ENCODE measurements at places on chromosomes 2 and 18. TPM values are rescaled to one million over a fixed set of nuclear protein-coding genes. Genes with fewer than 3 reads are reported as not detected.

Gene MEIS1
- total RNA-seq = 3.6 TPM

- DNase-seq = no peak
- H3K4me1 ChIP-seq = no peaks in the 10 kb centered on the region
- H3K27me3 ChIP-seq = no peaks in the 10 kb centered on the region
- no peak overlapping the region for H3K4me3 ChIP-seq
Observed at GRCh38 chr18:70450426-70451253, 161.8 kb downstream of the SOCS6 start.

Gene IGFBP2
- total RNA-seq = not detected

DNA sequence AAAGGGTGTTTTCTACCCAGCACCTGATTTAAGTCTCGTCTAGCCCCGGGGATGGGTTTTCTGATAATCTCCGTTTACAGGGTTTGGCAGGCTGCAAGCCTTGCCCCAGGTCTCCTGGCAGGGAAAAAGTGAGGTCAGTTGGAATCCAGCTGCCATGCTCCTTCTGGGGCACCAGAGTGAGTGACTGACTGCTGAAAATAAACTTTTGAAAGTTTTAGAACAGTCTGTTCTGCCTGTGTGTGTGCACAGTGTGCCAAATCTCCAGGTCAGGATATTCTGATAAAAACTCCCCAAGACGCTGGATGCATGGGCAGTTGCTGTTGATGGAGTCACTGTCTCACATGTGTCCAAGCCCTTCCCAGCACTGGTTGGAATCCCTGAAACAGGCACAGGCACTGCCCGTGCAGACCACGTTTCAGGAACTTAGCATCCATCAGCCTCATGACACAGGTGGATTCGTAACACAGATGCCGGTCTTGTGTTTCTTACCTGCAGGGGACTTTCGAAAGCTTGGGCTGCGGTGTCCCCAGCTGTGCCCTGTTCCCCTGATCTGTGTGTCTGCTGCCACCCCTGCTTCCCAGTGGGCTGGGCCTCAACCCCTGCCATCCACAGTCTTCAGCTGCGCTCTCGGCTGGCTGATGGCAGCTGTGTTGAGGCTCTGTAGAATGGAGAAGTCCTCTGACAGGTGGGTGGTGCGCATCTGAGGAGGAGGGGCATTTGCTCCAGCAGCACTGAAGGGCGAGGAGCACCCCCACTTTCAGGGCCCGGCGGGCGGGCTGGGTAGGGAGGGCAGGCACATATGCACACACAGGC, 65.0 kb downstream of the SH3RF3 start:
- no peak overlapping the region for H3K4me3 ChIP-seq
- H3K27ac ChIP-seq = no peak overlapping the region
- no peaks in the 10 kb centered on the region for H3K36me3 ChIP-seq
- DNase-seq = no peak

GRCh38 chr2:186533717-186534116, 47.7 kb downstream of the ZC3H15 start:
- H3K36me3 ChIP-seq = no peaks in the 10 kb centered on the region
- H3K27me3 ChIP-seq = no peaks in the 10 kb centered on the region
- H3K4me1 ChIP-seq = no peaks in the 10 kb centered on the region
- no peak for DNase-seq
- H3K27ac ChIP-seq = no peak overlapping the region
- H3K4me3 ChIP-seq = no peak overlapping the region

Gene RNF144A
- 9.0 TPM for total RNA-seq

- no peaks in the 10 kb centered on the region for H3K4me1 ChIP-seq
- H3K36me3 ChIP-seq = no peaks in the 10 kb centered on the region
- no peak overlapping the region for H3K4me3 ChIP-seq
- no peaks in the 10 kb centered on the region for H3K27me3 ChIP-seq
- no peak for DNase-seq
- H3K27ac ChIP-seq = no peak overlapping the region
Observed at GRCh38 chr18:2854875-2855274, 8.1 kb downstream of the EMILIN2 start.

Gene AAK1
- total RNA-seq = 258 TPM

DNA sequence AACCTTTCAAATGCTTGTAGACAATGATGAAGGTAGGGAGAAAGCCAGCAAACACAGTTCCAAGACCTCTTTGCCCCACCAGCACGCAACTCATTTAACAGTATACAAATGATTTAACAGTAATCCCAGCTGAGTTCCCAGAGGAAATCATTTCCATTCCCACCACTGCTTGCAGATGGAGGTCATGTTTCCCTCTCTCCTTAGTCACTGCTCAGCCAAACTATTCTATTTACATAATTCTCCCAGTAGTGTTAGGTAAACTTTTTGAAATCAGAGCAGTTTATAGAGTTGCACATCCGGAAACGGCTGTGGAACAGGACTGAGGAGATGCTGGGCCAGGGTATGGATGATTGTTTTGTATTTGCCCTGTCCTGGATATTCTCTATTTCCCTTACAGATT, 328.5 kb downstream of the FIGN start:
- no peaks in the 10 kb centered on the region for H3K4me1 ChIP-seq
- DNase-seq = no peak
- no peaks in the 10 kb centered on the region for H3K36me3 ChIP-seq
- H3K27ac ChIP-seq = no peak overlapping the region
- no peak overlapping the region for H3K4me3 ChIP-seq
- H3K27me3 ChIP-seq = no peaks in the 10 kb centered on the region

DNA sequence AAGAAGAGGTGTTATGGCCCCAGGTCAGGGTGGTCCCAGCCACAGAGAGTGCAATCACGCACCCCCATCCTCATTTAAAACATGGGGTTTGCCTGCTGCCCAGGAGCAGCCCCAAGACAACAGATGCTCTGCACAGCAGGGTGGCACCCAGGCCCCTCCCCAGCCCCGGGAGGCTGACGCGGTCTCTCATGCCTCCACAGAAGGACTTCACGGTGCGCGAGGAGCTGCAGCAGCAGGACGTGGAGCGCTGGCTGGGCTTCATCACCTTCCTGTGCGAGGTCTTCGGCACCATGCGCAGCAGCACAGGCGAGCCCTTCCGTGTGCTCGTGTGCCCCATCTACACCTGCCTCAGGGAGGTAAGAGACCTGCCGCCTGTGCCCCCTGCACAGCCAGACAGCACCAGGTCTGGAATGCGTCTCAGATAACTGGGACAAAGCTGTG, 133.7 kb downstream of the SMAD7 start:
- H3K4me3 ChIP-seq = no peak overlapping the region
- H3K27ac ChIP-seq = no peak overlapping the region
- no peaks in the 10 kb centered on the region for H3K27me3 ChIP-seq
- peaks cover 27% of the 10 kb centered on the region for H3K4me1 ChIP-seq

Gene C1GALT1C1L
- total RNA-seq = not detected

GRCh38 chr2:47072018-47072691, 83.0 kb downstream of the STPG4 start:
- no peak for DNase-seq
- peaks cover 17% of the 10 kb centered on the region for H3K36me3 ChIP-seq
- peaks cover 37% of the 10 kb centered on the region for H3K4me1 ChIP-seq

DNA sequence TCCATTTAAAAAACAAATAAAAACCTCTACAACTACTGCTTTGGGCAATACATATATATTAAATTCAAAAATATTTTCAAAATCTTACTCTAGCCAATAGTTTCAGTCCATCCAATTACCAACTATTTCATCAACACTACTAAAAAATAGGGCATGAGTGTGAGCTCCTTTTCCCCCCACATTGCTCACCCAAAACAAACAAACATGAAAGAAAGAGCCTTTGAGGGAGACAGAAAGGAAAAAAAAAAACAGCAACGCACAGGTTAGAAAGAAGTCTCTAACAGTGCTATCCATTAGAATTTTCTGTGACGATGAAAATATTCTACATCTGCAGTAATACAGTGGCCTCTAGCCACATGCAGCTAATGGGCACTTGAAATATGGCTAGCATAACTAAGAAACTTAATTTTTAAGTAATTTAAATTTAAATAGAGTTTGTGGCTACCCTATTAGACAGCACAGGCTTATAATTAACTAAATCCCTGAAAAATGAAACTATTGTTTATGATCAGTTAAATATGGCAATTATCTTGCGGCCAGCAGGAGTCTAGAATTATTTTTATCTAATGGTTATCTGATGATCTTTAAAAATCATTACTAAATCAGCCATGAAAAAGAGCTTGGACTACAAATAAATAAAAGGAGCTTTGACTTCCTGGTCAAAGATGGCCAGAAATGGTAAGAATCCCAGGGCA, 59.2 kb downstream of the RBMS1 start:
- peaks cover 5% of the 10 kb centered on the region for H3K27me3 ChIP-seq
- H3K4me1 ChIP-seq = no peaks in the 10 kb centered on the region
- DNase-seq = no peak
- no peak overlapping the region for H3K4me3 ChIP-seq

GRCh38 chr18:13703899-13704298, 22.5 kb downstream of the FAM210A start:
- peak; percentile 20 for DNase-seq
- no peak overlapping the region for H3K27ac ChIP-seq
- H3K27me3 ChIP-seq = no peaks in the 10 kb centered on the region
- H3K4me1 ChIP-seq = no peaks in the 10 kb centered on the region

- no peaks in the 10 kb centered on the region for H3K4me1 ChIP-seq
- no peak for DNase-seq
- H3K27ac ChIP-seq = no peak overlapping the region
- no peaks in the 10 kb centered on the region for H3K27me3 ChIP-seq
- no peaks in the 10 kb centered on the region for H3K36me3 ChIP-seq
Observed at GRCh38 chr2:53842891-53843290, 16.9 kb downstream of the GPR75 start.

Gene FAM228A
- not detected for total RNA-seq

GRCh38 chr2:41544709-41545108, 503.1 kb upstream of the PKDCC start:
- no peaks in the 10 kb centered on the region for H3K4me1 ChIP-seq
- H3K36me3 ChIP-seq = no peaks in the 10 kb centered on the region
- no peaks in the 10 kb centered on the region for H3K27me3 ChIP-seq
- H3K4me3 ChIP-seq = no peak overlapping the region
- DNase-seq = no peak

DNA sequence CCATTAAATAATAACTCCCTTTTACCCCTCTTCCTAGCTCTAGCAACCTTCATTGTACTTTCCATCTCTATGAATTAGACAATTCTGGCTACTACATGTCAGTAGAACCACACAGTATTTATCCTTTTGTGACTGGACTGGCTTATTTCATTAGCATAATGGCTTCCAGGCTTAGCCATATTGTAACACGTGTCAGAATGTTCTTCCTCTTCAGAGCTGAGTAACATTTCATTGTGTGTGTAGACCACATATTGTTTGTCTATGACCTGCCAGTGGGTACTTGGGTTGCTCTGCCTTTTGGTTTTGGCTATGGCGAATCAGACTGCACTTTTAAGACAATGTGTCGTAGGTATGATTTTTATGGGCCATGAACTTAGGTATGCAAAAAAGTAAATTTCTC, 20.9 kb downstream of the TSN start:
- H3K27me3 ChIP-seq = no peaks in the 10 kb centered on the region
- no peak overlapping the region for H3K4me3 ChIP-seq
- no peaks in the 10 kb centered on the region for H3K36me3 ChIP-seq
- no peaks in the 10 kb centered on the region for H3K4me1 ChIP-seq
- H3K27ac ChIP-seq = no peak overlapping the region
- DNase-seq = no peak

DNA sequence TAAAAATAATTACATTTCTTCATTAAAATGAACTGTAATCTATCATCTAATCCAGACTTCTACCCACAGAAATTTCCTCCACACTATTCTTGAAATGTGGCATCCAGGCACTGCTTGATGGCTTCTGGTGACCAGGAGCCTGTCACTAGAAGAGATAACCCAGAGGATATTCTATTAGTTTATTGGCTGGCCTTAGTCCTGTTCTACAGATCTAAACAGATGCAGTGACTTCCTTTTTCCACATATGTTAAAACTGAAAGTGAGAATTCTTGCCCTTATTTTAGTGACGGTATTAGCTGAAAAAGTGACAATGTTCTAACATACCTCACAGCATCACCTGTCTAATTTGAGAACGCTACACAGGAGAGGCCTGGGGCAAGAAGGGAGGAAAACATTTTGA, 775.4 kb downstream of the TSN start:
- H3K4me1 ChIP-seq = no peaks in the 10 kb centered on the region
- no peak for DNase-seq
- H3K27ac ChIP-seq = no peak overlapping the region
- no peaks in the 10 kb centered on the region for H3K36me3 ChIP-seq

GRCh38 chr2:223008956-223009355, 43.0 kb upstream of the KCNE4 start:
- DNase-seq = no peak
- no peaks in the 10 kb centered on the region for H3K36me3 ChIP-seq
- no peaks in the 10 kb centered on the region for H3K4me1 ChIP-seq
- no peak overlapping the region for H3K4me3 ChIP-seq
- H3K27me3 ChIP-seq = no peaks in the 10 kb centered on the region
- H3K27ac ChIP-seq = no peak overlapping the region

Gene APLF
- total RNA-seq = 3.9 TPM

DNA sequence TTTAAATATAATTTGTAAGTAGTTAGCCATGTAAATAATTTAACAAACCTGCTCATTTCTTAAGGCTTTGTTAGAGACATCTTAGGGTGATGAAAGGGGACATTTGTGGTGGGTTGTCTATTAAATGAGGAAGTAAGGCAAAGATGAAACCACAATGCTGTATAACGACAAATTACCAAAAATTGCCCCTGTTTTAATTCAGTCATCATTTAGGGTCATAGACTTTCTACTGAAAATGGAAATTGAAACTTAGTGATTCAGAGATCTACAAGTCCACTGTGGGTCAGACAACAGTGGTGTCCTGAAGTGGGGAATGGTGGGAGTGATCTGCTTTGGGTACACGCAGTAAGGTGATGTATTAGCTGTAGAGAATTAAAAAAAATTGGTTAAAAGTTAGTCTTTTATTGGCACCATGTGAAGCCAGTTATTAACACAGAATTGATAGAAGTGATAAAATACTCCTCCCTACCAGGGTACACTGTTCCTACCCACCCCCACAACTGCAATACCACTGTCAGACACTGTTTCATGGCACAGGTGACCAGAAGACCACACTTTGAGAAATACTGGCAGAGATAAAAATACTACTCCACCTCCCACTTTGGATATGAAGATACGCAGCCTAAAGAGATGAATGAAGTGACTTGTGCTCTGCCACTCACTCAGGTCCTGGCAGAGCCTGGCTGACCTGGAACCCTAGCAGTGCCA, 13.4 kb downstream of the CERS6 start:
- no peak overlapping the region for H3K4me3 ChIP-seq
- no peak overlapping the region for H3K27ac ChIP-seq
- no peaks in the 10 kb centered on the region for H3K4me1 ChIP-seq
- no peaks in the 10 kb centered on the region for H3K36me3 ChIP-seq
- no peaks in the 10 kb centered on the region for H3K27me3 ChIP-seq

Data from CD4-positive, CD25-positive, alpha-beta regulatory T cell (primary cell).